ENCODE measurements at places on chromosomes 1 and 21.
A peak's percentile ranks its signal among the peaks of the same experiment; 100 is the strongest.

GRCh38 chr1:51733793-51734522, 117.1 kb downstream of the OSBPL9 start:
- no peak for DNase-seq

- no peak for DNase-seq
Measured at GRCh38 chr1:177585302-177586220, 384.3 kb downstream of the SEC16B start.

GRCh38 chr1:247493106-247493505, 35.2 kb upstream of the OR2B11 start:
- DNase-seq: no peak

GRCh38 chr1:18385239-18385790, 95.4 kb upstream of the KLHDC7A start:
- no peak for DNase-seq

GRCh38 chr1:50023292-50024159, at the start of gene AGBL4:
Gene AGBL4 (minus strand): TSS chr1:50023954.
- peak; percentile 66 for DNase-seq

DNA sequence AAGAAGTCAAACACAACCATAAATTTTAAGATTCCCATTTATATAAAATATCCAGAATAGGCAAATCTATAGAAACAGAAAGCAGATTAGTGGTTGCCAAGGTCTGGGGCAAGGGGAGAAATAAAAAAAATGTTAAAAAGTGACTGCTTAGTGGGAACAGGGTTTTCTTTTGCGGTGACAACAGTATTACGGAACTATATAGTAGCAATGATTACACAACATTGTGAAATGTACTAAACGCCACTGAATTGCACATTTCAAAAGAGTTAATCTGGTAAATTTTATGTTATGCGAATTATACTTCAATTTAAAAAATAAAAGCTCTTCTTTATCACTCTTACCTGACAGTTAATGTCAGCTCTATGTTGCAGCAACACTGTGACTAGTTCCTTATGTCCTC, 105.2 kb downstream of the ACBD6 start:
- DNase-seq: no peak

- no peak for DNase-seq
Measured at GRCh38 chr1:16922466-16922865, 735 bp downstream of the CROCC start.
